NCI-H1105 (cell line): ENCODE measurements at places on chromosomes 7 and 10.

DNA sequence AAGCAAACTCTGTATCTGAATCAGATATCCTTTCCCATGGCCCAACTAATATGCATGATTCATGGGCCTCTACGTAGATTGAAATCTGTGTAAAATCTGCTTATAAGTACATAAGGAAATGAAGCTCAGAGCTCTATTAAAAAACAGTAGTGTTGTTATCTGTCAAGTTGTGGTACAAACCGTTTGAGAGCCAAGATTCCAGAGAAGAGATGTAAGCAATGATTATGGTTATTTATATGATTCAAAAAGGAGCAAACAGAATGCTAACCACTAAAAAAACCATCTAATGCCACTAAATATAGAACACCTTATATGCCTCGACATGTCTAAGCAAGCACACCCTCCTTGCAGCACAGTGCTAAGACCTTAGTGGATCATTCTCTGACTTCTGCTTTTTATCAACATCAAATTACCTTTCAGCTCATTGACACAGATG, 26.6 kb downstream of the RPP38 start:
- DNase-seq, result no peak

GRCh38 chr7:4815609-4816418, 40.4 kb downstream of the AP5Z1 start:
- no peak for DNase-seq

- DNase-seq, result no peak
These were observed 150.1 kb upstream of the TMEM72 start for GRCh38 chr10:44761076-44761475.

DNA sequence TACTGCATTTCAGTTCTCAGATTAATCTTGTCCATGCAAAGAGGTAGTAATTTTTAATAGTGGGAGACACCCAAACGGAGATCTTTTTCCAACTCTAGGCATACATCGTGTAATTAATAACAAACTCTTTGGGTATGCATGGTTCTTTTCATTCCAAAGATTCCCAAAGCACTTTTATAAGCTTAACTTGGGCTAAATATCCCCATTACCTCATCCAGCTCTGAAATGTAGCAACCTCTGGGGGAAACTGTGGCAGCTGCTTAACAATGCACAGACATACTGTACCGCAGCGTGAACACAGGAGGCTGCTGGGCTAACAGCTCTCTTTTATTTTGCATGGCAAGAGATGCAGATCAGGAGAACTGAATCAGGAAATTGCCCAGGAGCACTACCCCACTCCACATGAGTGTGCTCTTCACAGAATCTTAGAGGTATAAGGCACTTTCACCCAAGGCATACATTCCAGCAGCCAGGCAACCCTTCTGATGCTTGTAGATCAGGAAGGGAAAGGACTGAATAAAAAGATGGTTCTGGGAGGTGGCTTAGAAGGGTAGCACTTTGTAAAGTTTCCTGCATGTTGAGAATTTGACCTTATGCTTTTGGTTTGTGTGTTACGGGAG, 114.4 kb upstream of the GLI3 start:
- no peak for DNase-seq

DNA sequence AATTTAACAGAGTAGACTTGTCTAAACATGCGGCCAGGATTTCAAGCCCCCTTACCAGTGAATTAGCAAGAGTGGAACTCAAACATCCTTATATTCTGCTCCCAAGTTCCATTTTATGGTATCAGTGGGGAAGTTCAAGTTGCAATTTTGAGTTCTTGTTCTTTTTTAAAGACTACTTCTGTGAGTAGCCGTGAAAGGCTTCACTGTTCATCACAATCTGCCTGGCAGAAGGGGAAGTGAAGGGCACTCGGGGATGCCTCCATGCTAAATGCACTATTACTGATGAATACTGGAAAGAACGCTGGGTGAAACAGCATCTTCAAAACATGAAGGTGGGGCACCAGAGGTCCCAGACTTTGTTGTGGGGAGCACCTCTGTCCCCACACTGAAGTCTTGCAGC, 22.4 kb upstream of the FGL2 start:
- no peak for DNase-seq

- DNase-seq, result no peak
These were observed 556.8 kb downstream of the DNAJB6 start for GRCh38 chr7:157893535-157894044.

DNA sequence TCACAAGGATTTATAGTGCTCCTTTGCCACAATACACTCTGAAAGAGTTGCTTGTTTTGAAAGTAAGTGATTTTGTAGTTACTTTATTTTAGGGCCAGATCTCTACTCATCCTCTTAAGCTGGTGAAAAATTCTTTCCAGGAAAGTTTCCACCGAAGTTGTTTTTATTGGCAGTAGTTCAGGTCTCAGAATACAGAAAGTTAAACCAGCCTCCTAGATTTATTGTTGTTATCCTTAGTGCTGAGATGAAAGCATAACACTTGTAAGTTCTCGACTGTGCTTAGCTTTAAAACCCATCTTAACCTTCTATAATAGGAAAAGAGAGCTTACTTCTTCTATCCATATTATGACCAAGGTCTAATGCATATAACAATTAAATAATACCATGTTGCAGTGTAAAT, 5.5 kb downstream of the AP3M1 start:
- DNase-seq, result no peak

- DNase-seq, result no peak
These were observed 54.5 kb upstream of the COL13A1 start for GRCh38 chr10:69747179-69747578.
